ENCODE measurements at places on chromosomes 7 and 10.

GRCh38 chr10:43123361-43124093 lies 14.7 kb upstream of the CSGALNACT2 start:
- DNase-seq = no peak

- DNase-seq = no peak
Observed at GRCh38 chr7:156305351-156305750, 335.2 kb upstream of the RNF32 start.

- no peak for DNase-seq
Observed at GRCh38 chr7:43790834-43791233, 32.4 kb downstream of the BLVRA start.

GRCh38 chr7:884191-885003 lies 8.0 kb downstream of the GET4 start:
- no peak for DNase-seq

DNA sequence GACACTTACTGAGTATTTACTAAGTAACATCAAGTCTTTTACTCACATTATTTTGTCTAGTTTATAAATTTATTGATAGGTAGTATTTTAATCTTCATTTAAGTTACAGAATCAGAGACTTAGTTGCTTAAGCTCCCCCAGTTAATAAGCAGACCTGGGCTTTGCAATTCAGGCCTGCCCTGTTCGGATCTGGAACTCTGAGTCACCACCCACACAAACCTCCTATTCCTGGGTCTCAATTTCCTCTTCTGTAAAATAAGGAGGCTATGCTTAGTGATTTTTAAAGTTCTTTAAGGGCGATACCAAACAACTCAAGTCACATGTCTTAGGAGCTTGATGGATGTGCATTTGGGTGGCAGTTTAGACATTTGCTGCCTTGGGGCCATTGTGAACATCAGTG lies 3.5 kb upstream of the MGAM start:
- DNase-seq = no peak

GRCh38 chr7:42143711-42144600 lies 93.1 kb downstream of the GLI3 start:
- no peak for DNase-seq

- no peak for DNase-seq
Observed at GRCh38 chr7:128881458-128882125, 18.9 kb downstream of the ATP6V1F start.

DNA sequence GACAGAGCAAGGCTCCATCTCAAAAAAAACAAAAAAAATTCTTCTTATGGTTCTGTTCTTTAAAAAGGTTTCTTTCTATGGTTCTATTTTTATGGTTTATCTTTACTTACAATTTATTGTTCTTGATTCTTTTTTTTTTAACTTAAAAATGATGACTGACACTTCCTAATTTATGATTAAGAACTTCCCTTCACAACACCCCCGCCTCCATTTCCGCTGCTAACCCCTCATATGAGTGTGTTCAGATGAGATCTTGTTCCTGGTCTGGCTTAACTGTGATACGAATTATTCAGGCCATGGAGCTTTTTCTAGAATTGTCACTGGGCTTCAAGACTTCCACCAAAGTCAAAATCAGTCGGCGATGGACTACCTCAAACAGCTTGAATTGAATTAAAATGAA lies 33.9 kb downstream of the PTER start:
- DNase-seq = no peak

DNA sequence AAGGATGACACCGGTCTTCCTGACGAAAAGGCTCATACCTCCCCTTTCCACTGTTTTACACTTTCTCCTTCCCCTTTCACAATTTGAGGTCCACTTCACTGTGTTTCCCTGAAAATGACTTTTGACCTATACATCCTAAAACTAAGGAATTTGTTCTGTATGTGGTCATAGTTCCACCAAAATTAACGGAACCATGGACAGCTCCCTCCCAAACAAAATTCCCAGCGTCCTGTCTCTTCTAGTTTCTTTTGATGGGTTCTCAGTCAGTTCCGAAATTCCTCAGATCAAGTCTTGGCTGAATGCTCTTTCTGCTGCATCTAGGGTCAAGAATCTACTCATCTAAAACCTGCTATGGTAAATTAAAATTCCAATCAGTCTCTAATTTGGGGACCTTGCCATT lies 1191.9 kb downstream of the CNTNAP2 start:
- no peak for DNase-seq

DNA sequence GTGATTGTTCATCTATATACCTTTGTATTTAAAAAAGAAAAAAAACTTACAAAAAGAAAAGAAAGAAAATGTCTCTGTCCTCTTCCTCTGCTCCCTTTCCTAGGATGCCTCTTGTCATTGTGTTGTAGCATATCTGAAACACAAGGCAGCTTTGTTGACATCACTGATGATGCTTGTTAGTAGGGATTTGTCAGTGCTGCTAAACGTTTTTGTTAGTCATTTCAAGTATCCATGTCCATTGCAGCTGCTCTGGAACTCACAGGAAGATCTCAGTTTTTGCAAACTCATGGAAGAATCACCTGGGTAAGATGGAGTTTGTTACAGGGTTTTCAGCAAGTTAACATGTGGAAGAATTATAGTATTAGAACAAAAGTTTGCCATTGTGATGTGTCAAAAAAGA lies 123.6 kb downstream of the CCSER2 start:
- DNase-seq = no peak

DNA sequence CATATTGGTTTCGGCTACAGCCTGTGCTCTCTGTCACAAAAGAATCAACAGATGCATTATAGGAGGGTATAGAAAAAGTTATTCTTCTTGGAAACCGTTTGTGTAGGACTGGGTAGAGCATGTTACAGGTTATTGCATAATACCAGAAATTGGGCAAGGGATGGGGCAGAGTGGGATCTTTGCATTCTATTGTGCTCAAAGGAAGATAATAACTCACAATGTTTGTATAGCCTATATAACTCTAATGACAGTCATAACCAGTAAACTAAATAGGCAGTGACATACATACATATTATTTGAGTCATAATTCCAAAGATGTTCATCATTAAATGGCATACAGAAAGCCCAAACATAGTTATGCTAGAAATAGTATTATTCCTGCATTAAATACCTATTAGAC lies 179.7 kb downstream of the XPNPEP1 start:
- DNase-seq = no peak

GRCh38 chr10:69464801-69465401 lies 13.6 kb downstream of the TSPAN15 start:
- DNase-seq = no peak

- no peak for DNase-seq
Observed at GRCh38 chr7:45897042-45897690, 8.9 kb downstream of the IGFBP1 start.

DNA sequence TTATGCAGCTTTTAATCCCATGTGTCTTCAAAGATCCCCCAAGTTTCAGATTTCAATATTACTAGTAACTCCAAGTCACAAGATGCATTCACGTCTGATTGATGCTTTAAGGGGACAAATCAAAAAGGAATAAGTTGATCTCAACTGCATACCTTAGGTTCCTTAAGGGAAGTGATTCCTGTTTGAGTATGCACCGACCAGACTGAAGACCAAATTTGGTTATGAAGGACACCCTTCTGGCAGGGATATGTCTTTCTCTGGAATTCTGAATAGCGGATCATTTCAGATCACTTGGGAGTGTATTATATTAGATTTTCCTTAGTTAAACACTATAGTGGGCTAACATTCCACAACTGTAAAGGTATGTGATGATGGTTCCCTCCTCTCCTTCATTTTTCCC lies 4.3 kb downstream of the KIF5B start:
- DNase-seq = no peak

- DNase-seq = no peak
Observed at GRCh38 chr7:107830420-107830819, 27.4 kb upstream of the SLC26A3 start.

DNA sequence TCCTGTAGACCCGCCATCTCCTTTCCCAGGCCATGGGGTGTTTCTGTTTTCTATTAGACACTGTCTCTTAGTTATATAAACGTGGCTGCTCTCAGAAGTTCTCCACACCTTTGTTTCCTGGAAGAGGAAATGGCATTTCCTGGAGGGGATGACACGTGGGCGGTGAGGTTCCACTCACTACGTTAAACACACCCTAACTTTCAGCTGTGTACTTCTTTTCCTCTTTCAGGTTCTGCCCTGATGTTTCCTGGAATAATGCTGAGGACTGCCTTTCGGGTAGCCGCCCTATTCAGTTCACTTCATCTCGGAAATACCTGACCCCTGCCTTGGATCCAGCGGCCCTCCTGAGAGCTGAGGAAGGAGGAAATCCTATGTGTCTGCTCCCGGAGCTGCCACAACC lies 3.4 kb upstream of the PRKCQ start:
- peak; percentile 53 for DNase-seq

DNA sequence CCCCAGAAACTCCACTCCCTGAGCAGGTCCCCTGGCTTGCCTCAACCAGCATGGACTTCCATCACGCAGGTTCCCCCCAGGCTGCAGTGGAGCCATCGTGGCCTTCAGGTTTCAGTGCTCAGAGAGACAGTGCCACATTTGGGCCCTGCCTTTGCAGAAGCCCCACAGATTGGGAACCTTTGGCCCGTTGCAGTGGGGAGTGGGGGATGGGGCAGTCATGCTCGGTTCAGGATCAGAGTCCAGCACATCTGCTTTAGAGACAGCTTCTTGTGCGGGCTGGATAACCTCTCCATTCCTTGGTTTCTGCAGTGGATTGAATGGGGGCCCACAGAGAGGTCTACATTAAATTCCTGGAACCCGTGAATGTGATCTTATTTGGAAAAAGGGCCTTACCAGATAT lies 183.9 kb downstream of the EBF3 start:
- no peak for DNase-seq

- DNase-seq = no peak
Observed at GRCh38 chr7:99792967-99793366, 9.0 kb upstream of the CYP3A4 start.

DNA sequence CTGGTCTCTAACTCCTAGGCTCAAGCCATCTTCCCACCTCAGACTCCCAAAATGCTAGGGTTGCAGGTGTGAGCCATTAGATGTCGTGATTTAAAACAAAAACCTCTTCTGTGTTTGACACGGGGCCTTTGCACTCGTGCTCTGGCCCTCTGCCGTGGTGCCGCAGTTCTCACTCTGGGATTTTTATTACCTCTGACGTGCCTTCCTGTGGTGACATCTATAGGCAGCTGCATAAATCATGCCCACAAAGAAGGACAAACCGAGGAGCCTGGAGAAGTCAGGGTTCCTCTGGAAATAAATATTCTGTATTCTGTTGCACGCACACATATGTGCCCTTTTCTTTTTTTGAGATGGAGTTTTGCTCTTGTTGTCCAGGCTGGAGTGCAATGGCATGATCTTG lies 25.9 kb upstream of the OCM start:
- DNase-seq = no peak

- no peak for DNase-seq
Observed at GRCh38 chr7:14144538-14144937, 155.1 kb upstream of the ETV1 start.

DNA sequence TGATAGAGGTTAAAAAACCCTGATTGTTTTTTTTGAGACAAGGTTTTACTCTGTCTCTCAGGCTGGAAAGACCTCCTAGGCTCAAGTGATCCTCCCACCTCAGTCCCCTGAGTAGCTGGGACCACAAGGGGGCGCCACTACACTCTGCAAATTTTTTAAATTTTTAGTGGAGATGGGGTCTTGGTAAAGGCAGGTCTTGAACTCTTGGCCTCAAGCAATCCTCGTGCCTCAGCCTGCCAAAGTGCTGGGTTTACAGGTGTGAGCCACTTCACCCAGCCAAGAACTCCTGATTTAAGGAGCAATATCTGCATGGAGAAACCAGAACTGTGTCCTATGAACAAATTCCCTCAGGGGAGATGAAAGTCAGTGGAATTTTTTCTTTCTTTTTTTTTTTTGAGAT lies 7.3 kb upstream of the KLHDC10 start:
- peak; percentile 71 for DNase-seq

- DNase-seq = no peak
Observed at GRCh38 chr10:47230482-47230881, 69.5 kb upstream of the GDF10 start.

DNA sequence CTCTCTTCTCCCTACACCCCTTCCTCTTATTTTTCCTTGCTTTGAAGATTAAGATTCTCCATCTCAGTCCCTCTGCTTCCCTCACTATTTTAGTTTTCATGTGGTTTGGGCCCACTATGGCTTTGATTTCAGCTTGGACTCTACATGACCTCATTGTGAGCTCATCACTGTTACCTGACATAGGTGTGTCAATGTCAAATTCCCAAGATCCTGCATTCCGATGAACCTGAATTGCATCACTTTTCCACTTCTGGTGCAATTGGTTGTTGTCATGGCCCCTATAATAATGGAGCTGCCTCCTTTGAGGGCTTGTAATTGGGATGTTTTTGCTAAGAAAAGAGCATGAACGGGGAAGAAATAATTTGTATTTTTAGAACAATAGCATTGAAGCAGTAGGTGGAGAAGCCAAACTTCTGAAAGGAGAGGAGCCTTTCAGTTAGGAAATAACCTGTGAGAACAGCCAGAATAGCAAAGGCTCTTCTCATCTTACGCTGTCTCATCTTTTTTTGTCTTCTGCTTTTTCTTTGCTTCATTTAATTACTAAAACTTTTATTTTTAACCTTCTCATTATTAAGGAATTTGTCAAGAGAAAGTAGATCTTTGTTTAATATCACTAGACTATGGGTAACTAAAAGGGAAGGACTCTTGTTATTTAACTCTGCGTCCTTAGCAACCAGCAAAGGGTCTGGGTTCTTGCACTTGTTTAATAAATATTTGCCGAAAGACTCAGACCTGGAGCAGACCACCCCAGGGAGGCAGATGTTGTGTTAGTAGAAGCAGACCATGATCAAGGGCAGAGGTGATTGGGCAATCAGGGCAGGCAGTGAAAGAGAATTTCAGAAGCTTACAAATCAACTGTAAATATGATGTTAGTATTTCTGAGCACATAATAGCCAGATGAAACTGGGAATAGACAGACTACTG lies 95.4 kb downstream of the TES start:
- DNase-seq = no peak

DNA sequence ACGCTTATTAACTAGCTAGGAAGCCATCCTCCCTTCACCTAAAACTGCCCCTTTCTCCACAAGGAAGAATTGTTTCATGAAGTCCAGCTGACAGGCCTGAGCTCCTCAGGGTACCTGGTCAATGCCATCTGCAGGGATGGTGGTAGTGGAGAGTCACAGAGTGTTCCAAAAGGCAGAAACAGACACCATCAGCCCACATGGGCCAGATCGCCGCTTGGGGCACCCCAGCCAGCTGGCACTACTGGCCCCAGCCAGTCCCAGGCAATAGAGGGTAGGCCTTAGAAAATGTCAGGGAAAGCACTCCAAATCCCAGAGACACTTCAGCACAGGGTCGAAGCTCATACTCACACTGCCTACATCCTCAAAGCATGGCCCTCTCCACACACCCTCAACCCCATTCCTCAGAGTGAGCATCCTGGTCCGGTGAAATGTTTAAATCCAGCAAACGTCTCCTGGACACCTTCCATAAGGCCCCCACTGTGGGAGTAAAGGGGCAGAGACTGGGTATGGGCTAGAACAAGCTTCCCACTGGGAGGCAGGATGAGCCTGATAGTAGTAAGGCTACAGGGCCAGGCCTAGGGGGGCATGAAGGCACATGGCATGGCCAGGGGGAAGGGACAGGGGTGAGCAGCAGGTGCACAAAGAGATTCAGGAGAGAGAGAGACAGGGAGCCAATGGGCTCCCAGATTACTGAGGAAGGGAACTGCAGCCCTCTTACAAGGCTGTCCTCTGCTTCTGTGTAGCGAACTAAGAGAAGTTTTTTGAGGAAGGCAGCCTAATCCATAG lies 1.9 kb downstream of the LRRC20 start:
- DNase-seq = no peak
